Activated CD8-positive, alpha-beta T cell treated with anti-CD3 and anti-CD28 coated beads for 36 hours (primary cell): ENCODE measurements at places on chromosomes 6 and 20. TPM values are rescaled to one million over a fixed set of nuclear protein-coding genes. Genes with fewer than 3 reads are reported as not detected.
A peak's percentile ranks its signal among the peaks of the same experiment; 100 is the strongest.

DNA sequence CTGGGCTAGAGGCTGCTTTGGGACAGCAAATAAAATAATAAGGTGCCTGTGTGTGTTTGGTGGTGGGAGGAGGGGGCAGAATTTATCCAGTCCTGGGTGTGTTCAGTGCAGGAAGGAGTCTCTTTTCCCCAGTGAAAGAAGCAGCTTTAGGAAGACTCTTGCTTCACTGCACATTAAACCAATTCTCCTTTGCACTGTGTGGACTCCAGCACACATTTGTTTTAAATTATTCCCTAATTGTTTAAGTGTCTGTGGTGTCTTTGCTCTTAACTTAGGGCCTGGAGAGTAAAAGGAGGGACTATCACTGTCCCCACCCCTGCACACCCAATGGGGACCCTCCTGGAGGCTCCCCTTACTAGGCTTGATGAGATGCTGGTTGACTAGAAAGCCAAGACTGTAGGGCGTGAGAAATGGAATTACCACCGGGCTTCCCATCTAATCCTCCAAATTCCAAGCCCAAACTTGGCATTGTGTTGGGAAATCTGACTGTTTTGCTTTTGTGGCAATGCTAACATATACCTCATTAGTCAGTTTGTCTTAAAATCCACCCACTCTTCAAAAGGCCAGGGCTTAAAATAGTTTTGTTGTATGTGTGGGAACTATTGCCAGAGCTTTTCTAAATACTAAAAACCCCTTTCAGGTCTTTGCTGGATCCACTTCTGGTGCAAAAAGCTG, 13.5 kb upstream of the DAAM2 start:
- no peak for DNase-seq

- DNase-seq: no peak
Measured at GRCh38 chr6:70219943-70220613, 82.8 kb downstream of the COL9A1 start.

DNA sequence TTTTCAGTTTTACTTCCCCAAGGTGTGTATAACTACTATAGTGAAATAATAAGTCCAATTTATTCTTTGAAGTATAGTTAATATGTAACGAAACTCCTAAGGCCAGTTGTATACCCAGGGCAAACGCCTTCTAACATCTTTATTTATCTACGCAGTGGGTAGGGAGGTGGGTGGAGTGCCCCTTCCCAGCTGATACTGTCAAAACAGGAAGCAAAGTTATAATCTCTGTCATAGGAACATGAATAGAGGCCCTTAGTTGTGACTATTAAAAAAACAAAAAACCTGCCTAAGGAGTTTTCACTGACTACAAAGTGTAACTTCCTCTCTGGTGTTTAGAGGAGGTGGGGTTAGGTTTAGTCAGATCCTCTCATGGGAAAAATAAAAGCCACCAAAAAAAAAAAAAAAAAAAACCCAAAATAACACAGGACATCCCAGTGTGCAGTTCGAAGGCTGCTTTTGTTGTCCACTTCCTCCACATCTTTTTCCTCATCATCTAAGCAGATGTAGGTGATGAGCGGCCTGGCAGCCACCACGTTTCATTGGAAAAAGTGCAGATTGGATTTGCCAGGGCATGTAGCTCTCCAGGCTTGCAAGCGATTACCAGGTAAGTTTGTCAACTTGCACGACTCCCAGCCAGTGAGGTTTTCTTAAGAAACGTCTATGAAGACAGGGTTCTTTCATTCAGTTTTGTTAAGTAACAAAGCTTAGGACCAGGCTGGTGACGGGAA, 58.7 kb downstream of the UTRN start:
- peak; percentile 57 for DNase-seq

- DNase-seq: no peak
Measured at GRCh38 chr6:5394280-5394679, 133.0 kb downstream of the FARS2 start.

DNA sequence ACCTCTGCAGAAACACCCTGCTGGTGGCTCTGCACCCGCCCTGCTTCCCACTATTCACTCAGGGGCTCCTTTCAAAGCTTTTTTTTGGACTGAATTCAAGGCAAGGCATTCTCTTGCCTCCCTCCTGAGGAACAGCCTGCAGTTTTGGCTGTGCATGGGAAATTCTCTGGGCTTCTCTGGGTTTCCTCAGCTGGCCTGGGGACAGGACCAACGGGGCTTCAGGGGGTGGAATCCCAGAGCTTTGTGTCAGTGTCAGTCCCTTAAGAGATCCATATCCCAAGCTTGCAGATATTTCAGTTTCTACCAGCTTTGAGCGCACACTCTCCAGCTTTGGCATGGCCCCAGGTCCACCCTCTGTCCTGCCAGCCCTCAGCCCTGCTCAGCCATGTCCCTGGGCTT, 2.0 kb downstream of the SCRT2 start:
- no peak for DNase-seq

DNA sequence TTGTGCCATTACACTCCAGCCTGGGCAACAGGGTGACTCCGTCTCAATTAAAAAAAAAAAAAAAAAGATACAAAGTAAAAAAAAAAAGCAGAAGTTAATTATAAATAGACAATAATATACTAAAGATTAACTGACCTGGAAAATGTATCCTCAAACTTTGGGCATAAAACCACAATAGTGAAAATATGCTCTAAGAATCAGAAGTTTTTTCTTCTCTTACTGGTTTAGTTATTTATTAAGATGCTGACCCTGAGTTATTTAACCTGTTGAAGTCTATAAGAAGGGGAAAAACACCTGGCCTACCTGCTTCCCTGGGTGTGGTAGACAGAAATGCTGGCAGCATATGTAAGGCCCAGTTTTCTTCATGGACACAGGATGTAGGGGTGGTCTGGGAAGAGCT, 133.7 kb upstream of the MLIP start:
- no peak for DNase-seq

DNA sequence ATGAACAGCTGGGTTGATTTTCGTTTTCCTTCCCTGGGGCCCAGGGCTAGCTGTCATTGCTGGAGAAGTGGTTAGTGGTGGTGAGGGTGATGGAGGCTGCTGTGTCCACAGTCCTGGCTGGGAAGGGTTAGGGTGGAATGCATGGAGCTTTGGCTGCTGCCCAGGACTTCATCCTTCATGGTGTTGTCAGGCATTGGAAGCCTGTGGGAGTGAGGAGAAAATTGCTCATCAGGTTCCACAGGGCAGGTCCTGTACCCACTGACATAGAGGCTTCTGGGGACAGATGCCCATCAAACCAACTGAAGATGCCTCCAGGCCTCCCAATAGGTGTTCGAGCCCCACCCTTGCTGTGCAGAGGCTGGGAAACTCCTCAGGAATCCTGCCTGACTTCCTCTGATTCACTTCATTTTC, 262.4 kb upstream of the SUPT3H start:
- no peak for DNase-seq

DNA sequence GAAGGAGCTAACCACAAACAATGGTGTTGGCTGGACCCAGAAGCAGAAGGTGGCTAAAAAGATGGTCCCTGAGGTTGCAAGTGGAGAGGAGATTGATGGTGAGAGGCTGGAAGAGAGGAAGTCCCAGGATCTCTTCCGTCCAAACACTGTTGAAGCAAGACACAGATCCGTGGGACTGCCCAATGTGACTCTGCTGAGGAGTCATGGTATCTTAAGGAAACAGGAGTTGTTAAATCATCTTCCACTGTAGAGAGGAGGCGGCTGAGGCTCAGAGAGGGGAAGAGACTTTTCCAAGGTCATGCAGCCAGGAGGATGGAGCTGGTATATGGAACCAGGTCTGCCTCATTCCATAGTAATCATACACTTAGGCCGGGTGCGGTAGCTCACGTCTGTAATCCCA, 4.1 kb upstream of the ZNF335 start:
- no peak for DNase-seq

GRCh38 chr6:122400462-122401089, 1.1 kb downstream of the HSF2 start:
- DNase-seq: no peak

DNA sequence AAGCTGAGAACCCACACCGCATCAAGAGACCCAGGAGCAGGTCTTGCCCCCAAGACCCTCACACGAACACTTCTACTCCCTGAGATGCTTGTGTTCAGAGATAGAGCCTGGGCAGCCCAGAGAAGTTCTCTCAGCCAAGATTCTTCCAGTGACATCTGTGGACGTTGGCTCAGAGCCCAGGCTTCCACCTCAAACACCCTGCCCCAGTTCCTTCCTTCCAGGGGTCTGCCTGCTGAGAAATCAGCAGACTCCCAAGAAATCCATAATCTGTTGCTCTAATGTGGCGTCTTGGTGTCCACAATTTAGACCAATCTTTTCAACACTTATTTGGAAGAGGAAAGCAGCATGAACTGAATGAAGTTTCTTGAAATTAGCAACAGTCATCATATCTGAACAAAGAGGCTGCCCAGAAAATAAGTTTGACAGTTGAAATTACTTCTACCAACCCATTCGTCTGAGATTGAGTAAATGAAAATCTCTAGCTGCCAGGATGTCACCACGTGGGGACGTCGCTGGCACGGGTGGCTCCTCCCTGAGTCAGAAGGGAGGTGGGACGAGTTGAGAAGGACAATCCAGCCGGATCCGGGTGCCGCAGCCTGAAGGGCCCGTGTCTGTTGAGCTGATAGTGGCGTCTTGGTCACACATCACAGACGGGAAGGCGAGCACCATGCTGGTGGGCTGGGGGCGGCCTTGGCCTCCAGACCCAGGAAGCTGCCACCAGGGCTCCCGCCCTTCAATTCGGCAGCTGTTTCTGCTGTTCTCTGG, 400.9 kb downstream of the TAF4 start:
- no peak for DNase-seq

GRCh38 chr6:14129575-14129974, 12.0 kb downstream of the CD83 start:
- DNase-seq: peak; percentile 47

DNA sequence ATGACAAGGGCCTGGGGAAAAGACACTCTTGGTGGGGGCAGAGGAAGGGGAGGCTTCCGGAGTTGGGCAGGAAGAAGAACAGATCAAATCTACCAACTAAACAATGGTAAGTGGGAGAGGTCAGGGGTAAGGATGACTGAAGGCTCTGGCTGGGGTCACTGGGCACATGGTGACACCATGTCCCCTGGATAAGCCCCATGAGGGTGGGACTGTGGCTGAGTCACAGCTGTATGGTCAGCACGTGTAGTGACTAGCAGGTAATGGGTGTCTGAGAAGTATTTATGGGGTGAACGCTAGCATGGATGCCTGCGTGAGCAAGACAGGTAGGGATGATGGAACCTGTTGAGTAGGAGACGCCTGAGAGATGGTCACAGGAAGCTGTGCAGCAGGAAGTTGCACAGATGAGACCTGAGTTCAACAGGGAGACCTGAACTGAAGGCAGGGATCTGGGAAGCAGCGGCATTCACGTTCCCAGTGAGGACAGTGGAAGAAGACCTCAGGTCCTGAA, 64.5 kb upstream of the SNX9 start:
- DNase-seq: no peak

DNA sequence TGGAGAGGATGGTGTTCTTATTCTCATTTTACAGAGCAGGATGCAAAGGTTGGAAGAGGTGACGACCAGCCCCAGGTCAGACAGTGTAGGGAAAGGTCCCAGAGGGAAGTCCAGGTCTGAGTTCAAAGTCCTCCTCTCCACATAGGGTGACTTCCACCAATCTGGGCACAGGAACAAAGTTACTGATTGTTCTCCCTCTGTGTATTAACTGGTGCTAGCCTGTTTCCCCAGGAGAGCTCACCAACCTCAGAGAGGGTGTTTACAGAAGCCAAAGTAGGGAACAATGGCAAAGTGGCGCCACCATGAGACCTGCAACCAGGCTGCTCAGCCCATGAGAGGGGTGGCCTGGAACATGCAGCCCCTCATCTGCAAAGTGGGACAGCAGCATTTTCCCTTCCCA, 16.8 kb upstream of the SIRPB1 start:
- no peak for DNase-seq

DNA sequence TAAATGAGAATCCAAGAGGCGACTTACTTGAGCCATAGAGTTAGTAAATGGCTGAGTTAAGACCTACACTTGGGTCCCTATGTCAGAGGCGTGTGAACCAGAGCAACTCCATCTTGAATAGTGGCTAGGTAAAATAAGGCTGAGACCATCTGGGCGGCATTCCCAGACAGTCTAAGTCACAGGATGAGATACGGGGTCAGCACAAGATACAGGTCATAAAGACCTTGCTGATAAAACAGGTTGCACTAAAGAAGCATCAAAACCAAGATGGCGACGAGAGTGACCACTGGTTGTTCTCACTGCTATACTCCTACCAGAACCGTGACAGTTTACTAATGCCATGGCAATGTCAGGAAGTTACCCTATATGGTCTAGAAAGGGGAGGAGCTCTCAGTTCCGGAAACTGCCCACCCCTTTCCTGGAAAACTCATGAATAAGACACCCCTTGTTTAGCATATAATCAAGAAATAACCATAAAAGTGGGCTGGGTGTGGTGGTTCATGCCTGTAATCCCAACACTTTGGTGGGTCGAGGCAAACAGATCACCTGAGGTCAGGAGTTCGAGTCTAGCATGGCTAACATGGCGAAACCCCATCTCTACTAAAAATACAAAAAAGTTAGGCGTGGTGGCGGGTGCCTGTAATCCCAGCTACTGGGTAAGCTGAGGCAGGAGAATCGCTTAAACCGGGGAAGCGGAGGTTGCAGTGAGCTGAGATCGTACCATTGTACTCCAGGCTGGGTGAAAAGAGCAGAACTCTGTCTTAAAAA, 43.9 kb upstream of the EEF1A1 start:
- DNase-seq: peak; percentile 36

GRCh38 chr6:105622226-105622625, 219.3 kb upstream of the PREP start:
- DNase-seq: no peak

- no peak for DNase-seq
Measured at GRCh38 chr20:19901226-19901625, 115.9 kb upstream of the NAA20 start.

DNA sequence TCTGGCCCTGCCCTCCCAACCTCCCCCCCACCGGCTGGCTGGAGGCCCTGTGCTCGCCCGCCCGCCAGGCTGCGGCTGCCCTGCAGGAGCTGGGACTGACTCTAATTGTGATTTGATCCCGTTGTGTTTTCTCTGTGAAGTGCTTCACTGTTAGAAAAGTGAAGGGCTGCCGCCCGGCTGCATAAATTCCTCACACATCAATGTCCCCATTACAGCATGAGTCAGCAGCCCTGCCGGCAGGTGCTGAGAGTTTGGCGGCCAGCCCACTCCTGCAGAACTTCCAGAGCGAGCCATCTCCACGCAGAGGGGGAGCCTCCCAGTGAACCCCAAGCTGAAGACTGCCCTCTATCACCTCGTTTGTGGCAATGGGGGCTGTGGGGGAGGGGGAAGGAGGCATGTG, 137.9 kb downstream of the DLL1 start:
- DNase-seq: peak; percentile 41

- no peak for DNase-seq
Measured at GRCh38 chr6:82365016-82365795, 1.6 kb downstream of the TPBG start.

- no peak for DNase-seq
Measured at GRCh38 chr6:64591676-64592036, 956.1 kb downstream of the PHF3 start.

- DNase-seq: no peak
Measured at GRCh38 chr6:610882-611281, 46.0 kb downstream of the HUS1B start.

- no peak for DNase-seq
Measured at GRCh38 chr6:26555505-26556262, 17.5 kb downstream of the HMGN4 start.

Gene DEFB110
- total RNA-seq: not detected

Gene SNAI1
- total RNA-seq: 0.90 TPM

Gene TPBG
- total RNA-seq: not detected

Gene LINC00237
- total RNA-seq: not detected

Gene BTN1A1
- not detected for total RNA-seq

Gene FILIP1
- total RNA-seq: not detected

Gene JPH2
- total RNA-seq: 0.47 TPM

Gene MUCL3
- not detected for total RNA-seq

Gene SIRPD
- total RNA-seq: not detected

Gene TP53TG5
- total RNA-seq: not detected

Gene KIAA0408
- total RNA-seq: 2.6 TPM
